Stimulated activated CD4-positive, alpha-beta T cell treated with anti-CD3 and anti-CD28 coated beads, Interleukin-12 subunit alpha, Interleukin-12 subunit beta, amount 100 ng/mL, for 24 hours (primary cell): ENCODE measurements at places on chromosomes 7 and 10.

GRCh38 chr10:61286686-61287085 lies 166.5 kb downstream of the TMEM26 start:
- no peak for DNase-seq

DNA sequence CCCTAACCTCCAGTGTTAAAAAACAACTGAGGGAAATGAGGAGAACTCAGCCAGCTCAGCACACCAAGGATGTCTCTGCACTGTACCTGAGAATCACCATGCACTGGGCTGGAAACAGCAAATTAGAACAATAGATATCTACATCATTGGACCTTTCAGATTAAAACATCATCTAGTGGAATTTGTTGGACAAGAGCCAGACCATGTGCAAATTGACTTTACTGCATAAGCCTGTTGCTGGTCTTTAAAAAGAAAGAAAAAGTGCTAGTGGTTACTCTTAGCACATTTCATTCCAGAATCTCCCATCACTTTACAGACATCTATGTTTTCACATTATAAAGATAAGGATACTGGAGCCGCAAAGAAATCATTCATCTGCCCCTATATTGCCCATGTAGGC lies 75.4 kb downstream of the FGFR2 start:
- no peak for DNase-seq

DNA sequence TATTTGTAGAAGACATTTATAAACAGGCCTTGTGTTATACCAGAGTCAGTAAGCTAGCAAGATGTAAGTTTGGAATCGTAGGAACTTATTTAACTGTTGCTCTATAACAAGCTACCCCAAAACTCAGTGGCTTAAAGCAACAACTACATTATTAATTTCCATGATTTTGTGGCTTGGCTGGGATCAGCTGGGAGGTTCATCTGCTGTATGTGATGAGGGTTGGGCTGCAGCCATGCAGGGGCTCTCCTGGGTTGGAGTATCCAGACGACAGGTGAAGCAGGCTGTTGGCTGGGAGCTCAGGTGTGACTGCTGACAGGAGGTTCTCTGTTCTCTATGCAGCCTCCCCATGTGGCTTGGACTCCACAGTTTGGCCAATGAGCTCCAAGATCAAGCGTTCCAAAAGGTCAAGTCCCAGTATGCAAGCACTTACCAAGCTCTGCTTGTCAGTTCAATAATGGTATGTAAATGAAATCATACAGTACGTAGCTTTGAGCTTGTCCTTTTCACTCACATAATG lies 52.4 kb downstream of the GPR26 start:
- DNase-seq: no peak

- DNase-seq: no peak
Observed at GRCh38 chr10:69469976-69470375, 18.7 kb downstream of the TSPAN15 start.

DNA sequence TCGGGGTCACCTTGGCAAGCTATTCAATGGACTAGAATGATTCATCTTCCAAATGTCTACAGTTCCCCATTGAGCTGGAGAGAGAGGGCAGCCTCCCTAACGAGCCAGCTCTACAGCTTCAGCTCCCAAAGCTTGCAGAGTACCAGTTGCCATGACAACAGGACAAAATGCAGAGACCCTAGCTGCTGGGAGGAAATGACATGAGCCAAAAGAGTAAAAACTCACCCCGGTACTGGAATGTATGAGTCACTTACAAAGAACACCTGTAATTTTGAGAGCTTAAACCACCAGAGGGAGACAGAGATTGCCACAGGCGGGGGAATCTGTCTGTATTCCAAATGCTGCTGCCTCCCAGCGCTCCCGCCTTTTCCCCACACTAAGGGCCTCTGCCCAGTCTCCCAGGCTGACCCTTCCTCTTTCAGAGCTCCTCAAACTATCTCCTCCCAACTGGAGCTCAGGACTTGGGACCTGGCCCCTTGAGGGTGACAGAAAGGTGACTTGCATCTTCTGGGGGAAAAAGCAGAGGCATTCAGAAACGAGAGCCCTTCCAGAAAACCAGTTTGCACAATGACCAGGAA lies 95.5 kb downstream of the CUL2 start:
- DNase-seq: peak; percentile 16

- no peak for DNase-seq
Observed at GRCh38 chr10:25076506-25077177, 60.2 kb downstream of the THNSL1 start.

DNA sequence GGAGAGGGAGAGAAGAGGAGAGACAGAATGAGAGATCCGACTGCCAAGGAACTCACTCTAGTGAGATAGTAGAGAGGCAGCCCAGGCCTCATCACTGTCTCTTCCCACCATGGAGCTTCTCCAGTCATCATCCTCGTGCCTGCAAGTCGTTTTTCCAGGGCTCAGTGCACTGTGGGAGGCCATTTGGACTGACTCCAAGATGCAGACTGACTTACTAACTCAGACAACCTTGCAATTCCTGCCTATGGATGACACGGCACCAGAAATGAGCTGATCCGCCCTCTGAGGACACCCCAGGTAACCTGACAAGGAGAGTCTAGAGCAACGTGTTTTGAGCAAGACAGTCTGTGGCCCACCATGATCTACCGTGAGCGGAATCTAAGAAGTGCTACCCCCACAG lies 154.9 kb downstream of the GLI3 start:
- no peak for DNase-seq

DNA sequence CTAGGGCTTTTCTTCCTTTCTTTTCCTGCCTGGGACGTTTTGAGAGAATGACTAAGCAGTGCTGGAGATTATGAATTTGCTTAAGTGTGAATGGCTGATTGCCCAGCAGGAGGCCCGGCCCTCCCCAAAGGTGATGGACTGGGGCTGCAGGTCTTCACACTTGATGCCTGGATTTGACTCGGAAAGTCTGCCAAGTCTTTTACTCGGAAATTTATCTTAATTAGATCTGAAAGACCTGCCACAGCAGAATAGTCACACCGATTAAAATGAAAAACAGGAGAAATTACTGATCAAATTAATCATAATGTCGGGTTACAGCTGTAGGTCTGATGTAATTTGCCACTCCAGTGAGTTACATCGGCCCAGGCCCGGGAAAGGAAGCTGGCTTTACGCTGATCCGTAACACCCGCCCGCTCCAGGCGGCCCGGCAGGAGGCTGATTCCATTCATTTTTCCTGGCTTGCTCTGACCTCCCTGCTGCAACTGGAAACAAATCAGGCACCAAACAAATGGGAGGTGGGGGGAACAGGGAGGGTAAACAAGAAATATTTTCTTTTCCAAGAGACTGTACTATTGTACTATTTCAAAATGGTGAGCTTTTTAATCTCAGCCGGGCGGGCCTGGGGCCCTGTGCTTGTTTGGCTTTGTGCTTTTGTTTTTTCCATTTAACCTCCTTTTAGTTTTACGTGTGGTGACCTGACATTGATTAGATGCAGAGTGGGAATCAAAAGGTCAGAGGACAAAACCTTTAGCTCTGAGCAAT lies 212.4 kb upstream of the YAE1 start:
- no peak for DNase-seq

GRCh38 chr10:20954519-20954918 lies 57.4 kb upstream of the NEBL start:
- DNase-seq: no peak

DNA sequence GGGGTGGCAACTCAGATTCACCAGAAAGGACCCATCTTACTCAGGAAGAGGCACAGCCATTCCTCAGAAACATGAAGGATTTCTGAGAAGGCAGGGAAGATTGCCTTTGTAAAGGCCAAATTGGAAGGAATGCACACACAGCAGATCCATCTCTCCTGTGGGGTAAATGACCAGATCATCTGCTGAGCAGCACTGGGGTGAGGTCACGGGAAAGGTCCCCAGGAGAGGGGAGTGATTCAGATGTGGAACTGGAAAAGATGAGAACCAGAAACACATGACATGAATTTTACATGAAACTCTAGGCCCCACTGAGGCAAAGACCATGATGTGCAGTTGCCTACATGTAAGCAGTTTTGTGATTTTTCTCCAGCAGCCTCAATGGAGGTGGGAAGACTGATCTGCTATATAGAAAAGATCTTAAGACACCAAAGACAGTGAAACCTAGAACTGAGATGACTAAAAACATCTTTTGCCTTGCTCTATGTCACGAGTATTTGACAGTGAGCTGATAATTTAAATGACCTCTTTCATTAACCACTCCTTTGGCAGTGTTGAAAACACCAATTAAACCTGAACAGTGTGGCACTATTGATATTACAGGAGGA lies 91.6 kb downstream of the AMPH start:
- no peak for DNase-seq

DNA sequence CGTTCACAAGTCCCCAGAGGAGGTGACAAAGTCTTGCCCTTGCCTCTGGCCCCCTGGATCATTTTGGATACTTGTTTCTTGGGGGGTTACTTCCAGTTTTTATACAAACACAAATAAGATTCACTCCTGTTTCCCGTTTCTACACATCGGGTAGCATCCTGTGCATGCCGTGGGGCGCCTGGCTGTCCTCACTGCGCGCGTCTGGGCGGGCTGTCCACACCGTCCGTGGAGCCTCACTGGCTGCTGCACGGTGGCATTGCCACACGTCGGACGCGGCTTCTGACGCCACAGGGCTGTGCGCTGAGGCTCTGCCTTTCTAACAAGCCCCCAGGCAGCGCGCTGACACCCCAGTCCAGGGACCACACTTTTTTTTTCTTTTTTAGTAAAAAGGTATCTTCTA lies 18.4 kb downstream of the BNIP3 start:
- DNase-seq: no peak

GRCh38 chr7:72753781-72754180 lies 74.2 kb downstream of the TYW1B start:
- no peak for DNase-seq

- no peak for DNase-seq
Observed at GRCh38 chr10:4649886-4650508, 176.0 kb upstream of the AKR1E2 start.

DNA sequence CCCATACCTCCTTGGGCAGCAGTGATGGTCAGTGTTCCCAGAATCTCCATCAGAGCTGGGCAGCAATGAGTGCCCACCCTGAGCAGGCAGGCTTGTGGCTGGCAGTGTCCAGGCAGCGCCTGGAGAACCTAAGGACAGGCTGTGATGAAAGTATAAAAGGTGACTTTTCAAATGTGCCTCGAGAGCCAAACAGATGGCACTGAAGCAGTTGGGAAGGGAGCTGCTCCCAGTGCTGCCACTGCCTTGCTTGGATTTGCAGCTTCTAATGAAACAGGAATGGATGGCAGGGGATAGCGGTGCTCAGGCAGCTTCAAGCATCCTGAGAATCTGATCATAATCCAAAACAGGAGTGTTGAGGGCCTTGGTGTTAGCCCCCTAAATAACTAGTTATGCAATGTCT lies 179.8 kb upstream of the AOAH start:
- DNase-seq: no peak

DNA sequence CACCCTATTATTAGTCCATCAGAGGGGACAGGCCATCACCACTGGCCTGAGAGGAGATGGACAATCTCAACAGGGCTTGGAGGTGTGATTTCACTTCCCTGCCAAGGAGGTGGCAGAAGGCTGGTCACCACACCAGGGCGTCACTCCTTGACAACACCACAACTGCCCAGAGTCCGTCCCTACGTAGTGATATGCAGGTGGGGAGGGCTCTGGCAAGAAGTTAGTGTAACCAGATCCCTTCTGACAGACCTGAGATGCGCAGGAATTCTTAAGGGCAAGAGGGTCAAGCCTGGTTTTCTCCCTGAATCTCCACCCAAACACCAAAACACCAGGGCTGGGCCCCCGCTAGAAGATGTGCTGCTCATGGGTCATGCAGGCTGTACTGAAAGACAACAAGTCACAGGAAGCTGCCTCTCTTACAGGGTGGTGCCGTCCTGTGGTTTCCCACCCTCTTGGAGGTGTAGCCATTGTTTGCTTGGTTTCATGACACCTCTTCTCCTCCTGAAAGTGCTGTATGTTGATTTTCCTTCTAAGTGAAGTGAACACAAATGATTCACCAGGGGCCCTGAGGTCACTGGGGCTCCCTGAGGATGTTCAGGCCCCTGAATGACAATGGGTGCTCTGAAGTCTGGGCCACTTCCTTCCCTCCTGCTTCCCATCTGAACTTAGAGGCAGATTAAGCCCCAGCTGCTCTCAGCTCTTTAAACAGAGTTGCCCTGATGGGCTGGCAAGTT lies 27.1 kb downstream of the ATXN7L1 start:
- peak; percentile 58 for DNase-seq

GRCh38 chr7:93838966-93839365 lies 51.6 kb downstream of the TFPI2 start:
- DNase-seq: no peak

GRCh38 chr7:156897673-156898072 lies 4.7 kb upstream of the LMBR1 start:
- no peak for DNase-seq

GRCh38 chr10:133258818-133259601 lies 17.7 kb downstream of the ADAM8 start:
- DNase-seq: peak; percentile 91

GRCh38 chr7:43363035-43363791 lies 219.7 kb upstream of the STK17A start:
- DNase-seq: no peak

GRCh38 chr10:44958196-44958897 lies 1.3 kb upstream of the RASSF4 start:
- no peak for DNase-seq

DNA sequence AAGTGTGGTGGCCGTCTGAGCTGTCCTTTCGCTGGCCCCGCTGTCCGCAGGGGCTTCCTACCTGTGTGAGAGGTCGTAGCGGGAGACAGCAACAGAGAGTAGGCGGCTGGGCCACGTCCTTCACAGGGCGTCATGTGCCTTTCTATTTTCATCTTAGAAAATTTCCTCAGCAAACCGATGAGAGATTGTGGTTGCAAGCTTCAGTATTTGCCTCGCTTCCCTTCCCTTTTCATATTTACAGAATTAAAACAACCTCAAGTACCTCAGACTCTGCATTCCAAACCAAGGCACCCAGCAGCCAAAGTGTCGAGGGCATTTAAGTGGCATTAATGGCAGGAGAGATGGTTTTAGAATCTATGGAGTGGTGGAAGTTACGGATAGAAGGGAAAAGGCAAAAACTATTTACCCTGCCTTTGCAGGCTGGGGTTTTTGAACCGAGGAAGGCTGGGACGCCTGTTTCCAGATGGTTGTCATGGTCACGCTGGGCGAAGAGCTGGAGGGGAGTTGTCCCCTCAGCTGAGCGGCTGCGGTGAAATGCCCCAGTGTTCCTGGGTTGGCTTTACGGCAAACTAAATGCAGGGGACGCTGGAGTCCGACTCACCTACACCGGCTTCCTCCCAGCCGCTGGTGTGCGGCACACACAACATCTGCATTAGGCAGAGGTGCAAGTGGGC lies 41.9 kb downstream of the WIPI2 start:
- DNase-seq: no peak

DNA sequence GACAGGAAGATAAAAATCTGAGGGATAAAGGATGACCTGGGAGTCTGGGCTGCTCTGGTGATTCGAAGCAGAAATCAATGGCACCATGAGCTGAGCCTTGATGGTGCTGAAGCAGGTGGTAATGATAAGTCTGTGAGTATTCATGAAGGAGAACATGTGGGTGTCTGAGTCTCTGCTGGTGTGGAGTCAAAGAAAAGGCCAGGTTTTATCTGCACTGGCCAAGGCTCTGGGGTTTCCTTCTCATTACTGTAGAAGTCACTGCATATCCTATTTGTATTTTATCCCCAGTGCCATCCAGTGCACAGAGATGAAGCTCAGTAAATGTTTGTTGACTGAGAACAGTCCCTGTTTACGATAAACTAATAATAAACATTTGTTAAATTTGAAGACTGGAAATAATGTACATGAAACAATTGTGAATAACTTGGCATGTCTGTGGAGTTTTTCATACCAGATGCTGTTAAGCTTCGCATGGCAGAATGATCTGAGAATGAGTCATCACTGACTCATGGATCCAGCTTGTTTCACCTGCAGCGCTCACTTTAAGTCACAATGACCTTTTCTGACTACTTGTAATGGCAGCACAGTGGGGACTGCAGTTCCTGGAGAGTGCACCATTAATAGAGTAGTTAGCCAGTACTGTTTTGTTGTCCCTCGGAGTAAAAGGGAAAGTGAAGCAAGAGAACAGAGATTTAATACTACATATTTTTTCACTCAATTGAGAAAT lies 538.5 kb downstream of the HTR7 start:
- DNase-seq: no peak
